ENCODE measurements at places on chromosomes 7 and 10. TPM values are rescaled to one million over a fixed set of nuclear protein-coding genes. Genes with fewer than 3 reads are reported as not detected.

The UNCX gene
- total RNA-seq = not detected

The CYP3A5 gene
- total RNA-seq = 3.4 TPM

DNA sequence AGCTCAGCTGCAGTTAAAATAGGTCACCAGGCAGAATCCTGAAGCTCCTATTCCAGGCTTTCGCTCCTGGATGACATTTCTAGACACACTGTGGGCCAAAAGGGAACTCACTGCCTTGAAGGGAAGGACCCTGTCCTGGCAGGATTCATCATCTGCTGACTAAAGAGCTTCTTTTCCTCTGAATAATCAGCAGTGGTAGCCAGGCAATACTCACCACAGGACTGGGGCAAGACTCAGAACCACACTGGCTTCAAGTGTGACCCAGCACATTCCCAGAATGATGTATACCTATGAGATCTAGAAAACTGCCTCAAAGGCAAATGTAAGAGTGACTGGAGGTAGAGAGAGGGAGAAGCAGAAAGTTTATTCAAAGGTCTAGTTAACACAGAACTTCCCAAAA is 29.5 kb upstream of the EBF3 start:
- H3K27me3 ChIP-seq = no peaks in the 10 kb centered on the region
- no peak overlapping the region for H3K27ac ChIP-seq
- H3K4me1 ChIP-seq = no peaks in the 10 kb centered on the region
- no peaks in the 10 kb centered on the region for H3K36me3 ChIP-seq
- DNase-seq = no peak
- H3K4me3 ChIP-seq = no peak overlapping the region

DNA sequence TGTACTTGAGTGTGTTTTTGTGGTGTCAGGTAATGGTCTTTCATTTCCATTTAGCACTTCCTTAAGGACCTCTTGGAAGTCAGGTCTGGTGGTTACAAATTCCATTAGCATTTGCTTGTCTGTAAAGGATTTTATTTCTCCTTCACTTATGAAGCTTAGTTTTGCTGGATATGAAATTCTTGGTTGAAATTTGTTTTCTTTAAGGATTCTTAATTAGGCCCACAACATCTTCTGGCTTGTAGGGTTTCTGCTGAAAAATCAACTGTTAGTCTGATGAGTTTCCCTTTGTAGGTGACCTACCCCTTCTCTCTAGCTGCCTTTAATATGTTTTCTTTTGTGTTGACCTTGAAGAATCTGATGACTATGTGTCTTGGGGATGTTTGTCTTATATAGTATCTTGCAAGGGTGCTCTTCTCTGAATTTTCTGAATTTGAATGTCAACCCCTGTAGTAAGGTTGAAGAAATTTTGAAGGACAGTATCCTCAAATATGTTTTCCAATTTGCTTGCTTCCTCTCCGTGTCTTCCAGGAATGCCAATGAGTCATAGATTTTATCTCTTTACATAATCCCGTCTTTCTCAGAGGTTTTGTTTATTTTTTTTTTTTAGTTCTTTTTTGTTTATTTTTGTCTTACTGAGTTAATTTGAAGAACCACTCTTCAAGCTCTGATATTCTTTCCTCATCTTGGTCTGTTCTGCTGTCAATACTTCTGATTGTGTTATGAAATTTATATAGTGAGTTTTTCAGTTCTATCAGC is 70.2 kb downstream of the SLC39A12 start:
- no peaks in the 10 kb centered on the region for H3K36me3 ChIP-seq
- H3K4me1 ChIP-seq = no peaks in the 10 kb centered on the region
- DNase-seq = no peak
- H3K4me3 ChIP-seq = no peak overlapping the region
